ENCODE measurements at places on chromosomes 6 and 20.

DNA sequence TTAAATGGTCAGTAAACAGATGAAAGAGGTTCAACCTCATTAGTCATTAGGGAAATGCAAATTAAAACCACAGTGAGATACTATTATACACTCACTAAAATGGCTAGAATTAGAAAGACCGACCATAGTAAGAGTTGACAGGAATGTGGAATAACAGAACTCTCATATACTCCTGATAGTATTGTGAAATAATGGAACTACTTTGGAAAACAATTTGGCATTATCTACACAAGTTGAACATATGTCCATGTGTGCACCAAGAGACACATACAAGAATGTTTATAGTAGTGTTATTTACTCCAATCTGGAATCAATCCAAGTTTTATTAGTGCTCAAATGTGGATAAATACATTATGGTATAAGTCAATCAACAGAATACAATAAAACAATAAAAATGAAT lies 59.6 kb downstream of the AK9 start:
- DNase-seq = no peak

DNA sequence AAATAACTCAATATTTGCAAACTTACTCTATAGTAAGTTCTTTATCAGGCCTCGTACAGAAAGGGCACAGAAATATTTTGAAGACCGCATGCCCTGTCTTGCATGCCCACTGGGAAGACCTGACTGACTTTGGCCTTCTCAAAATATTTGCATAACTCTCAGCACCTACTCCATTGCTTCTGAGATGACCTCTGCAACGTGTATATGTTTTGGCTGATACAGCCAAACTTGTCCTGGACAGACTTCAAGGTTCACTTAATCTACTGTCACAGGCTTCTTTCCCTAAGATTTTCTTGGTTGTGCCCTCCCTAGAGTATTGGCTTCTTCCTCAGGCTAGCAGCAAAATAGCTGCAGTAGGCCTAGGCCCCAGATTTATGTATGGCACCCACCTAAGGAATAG lies 21.5 kb upstream of the SERINC3 start:
- no peak for DNase-seq

- no peak for DNase-seq
Measured at GRCh38 chr20:52331655-52332054, 140.1 kb upstream of the ZFP64 start.

DNA sequence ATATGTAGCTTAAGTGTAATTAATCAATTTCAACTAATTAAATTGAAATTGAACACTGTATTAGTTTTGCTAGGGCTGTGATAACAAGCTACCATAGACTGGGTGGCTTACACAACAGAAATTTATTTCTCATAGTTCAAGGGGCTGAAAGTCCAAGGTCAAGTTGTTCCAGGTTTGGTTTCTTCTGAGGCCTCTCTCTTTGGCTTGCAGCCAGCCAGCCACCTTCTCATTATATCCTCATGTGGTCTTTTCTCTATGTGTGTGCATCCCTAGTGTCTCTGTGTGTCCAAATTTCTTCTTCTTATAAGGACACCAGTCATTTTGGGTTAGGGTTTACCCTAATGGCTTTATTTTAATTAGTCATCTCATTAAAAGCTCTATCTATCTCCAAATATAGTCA lies 611.7 kb downstream of the UTRN start:
- DNase-seq = no peak

DNA sequence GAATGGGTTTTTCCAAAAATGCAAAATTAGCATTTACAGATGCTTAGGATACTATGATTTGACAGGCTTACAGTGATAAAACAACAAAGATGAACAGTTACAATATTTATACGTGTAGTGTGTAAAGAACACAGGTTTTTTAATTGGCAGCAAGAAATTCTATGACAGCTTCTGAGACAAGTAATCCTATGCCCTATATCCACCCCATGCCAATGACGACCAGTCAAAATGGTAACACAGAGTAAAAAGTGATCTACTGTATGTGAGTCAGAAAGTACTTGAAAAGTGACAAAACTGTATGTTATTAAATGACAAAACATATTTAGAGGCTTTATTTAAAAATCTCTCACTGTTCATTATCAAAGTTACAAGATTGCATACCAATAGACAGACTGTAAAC lies 99.5 kb downstream of the PRDM1 start:
- DNase-seq = no peak

DNA sequence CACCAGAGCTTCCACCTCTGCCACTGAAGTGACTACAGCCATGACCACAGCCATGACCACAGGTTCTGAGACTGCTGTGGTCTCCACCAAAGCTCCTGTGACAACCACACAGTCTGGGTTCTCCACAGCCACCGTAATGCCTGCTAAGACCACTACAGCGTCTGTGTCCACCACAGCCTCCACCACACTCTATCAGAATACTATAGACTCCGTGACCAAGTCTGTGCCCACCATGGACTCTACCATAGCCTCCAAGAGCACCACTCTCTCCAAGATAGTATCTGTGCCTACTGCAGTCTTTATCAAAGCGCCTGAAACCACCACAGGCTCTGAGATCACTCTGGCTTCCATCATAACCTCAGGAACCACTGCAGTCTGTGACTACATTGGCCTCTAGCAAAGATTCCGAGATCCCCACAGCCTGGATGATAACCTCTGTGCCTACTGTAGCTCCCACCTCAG lies 18.3 kb upstream of the MUC21 start:
- no peak for DNase-seq

DNA sequence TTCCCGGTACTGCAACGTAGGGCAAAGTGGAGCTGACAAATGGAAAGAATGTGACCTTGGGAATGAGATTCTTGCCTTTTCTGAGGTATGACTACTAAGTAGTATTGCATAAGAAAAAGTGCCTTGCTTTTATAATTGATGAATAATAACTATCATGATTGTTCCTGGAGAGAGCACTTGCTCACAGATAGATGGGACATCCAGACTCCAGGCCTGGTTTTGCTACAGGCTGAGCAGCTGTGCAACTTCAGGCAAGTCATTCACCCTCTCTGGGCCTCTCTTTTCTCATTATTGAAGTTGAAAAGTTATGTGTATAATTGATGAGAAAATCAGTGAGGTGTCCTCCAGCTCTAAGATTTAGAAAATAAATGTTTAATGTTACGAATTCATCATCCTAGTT lies 53.6 kb upstream of the MBOAT1 start:
- DNase-seq = no peak

- DNase-seq = no peak
Measured at GRCh38 chr6:100719883-100720682, 161.0 kb downstream of the ASCC3 start.

DNA sequence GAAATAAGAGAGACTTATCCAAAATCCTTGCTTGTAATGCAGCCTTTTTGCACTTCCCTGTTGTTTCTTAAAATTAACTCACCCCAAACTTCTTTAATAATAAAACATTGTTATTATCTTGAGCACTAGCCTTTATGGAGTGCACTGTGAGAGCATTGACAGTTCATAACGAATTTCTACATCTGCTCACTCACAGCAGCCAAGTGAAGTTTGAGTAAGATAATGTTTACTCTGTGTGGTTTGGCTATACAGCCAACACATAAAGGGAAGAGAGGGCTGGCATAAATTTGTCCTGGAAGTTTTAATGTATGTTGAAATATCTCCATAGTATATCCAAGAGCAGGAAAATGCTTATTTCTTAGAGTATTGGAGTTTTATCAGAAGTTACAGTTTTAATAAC lies 227.9 kb downstream of the FRK start:
- no peak for DNase-seq

DNA sequence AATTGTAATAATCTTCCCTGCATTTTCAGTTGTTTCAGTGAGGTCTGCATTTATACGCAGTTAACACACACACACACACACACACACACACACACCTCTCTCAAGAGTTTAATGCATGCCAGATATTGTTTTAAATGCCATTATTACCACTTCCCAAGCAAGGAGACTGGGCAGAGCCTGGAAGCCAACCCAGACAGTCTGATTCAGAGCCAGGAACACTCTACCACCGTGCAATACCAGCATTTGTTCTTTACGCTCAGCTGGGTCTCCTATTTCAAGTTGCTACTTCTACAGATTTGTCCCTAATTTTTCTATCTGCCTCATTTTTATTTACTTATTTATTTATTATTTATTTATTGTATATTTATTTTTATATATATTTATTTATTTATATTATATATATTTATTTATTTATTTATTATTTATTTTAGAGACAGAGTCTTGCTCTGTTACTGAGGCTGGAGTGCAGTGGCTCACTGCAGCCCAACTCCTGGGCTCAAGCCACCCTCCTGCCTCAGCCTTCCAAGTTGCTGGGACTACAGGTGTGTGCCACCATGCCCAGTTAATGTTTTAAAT lies 68.4 kb downstream of the PCSK2 start:
- DNase-seq = no peak

GRCh38 chr20:63367446-63368055 lies 6.4 kb upstream of the CHRNA4 start:
- DNase-seq = no peak

- DNase-seq = no peak
Measured at GRCh38 chr20:5481872-5482271, 165.1 kb upstream of the PROKR2 start.

DNA sequence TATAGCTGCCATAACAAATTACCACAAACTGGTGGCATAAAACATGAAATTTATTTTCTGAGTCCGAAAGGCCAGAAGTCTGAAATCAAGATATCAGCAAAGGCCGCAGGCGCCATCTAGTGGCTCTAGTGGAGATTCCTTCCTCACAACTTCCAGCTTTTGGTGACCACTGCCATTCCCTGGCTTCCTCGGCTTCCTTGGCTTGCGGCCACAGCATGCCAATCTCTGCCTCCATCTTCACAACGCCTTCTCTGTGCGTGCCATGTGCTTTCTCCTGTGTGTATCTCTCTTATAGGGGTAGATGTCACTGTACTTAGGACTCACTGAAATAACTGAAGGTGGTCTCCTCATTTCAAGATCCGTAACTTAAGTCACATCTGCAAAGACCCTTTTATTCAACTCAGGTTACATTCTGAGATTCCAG lies 5.4 kb upstream of the PLAGL1 start:
- peak; percentile 64 for DNase-seq

DNA sequence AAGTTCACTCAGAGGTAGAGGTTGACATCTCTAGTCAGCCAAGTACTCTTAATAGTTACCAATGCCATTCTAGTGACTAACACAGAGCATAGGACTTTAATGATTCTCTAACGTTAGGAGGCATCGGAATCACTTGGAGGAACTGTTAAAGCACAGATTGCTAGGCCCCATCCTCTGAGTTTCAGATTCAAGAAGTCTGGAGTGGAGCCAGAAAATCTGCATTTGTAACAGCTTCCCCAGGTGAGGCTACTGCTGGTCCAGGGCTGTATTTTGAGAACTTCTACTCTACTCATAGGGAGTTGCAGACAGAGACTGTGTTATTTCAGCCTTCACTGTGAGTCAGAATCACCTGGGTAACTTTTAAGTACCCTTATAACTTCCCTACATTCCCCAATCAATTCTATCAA lies 5.7 kb downstream of the LMBRD1 start:
- DNase-seq = no peak

GRCh38 chr6:16676978-16677377 lies 84.3 kb downstream of the ATXN1 start:
- no peak for DNase-seq

- no peak for DNase-seq
Measured at GRCh38 chr20:44805979-44806620, 4.2 kb downstream of the RIMS4 start.

DNA sequence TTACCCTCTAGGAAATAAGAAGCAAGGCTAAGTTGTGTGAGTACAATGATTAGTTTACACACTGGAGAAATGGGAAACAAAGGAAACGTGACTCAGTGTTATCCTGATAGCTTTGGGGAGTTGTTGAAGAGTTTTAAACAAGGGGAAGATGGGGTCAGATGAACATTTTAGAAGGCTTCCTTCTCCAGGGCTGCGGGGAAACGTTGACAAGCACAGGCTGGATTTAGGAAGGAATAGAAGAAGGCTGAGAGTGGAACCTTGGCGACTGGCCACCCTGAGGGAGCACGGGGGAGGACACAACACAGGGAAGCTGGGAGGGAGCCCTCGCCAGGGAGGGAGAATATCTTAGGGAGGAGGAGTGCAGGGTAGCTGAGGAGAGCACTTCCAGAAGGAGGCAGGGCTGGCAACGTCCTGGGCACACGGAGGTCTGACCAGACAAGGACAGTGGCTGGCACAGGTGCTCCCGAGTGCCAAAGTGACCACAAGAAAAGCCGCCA lies 134.7 kb downstream of the AIG1 start:
- DNase-seq = no peak

GRCh38 chr20:50629670-50630045 lies 61.7 kb downstream of the RIPOR3 start:
- DNase-seq = no peak

- no peak for DNase-seq
Measured at GRCh38 chr6:6927521-6928361, 180.0 kb upstream of the RREB1 start.

DNA sequence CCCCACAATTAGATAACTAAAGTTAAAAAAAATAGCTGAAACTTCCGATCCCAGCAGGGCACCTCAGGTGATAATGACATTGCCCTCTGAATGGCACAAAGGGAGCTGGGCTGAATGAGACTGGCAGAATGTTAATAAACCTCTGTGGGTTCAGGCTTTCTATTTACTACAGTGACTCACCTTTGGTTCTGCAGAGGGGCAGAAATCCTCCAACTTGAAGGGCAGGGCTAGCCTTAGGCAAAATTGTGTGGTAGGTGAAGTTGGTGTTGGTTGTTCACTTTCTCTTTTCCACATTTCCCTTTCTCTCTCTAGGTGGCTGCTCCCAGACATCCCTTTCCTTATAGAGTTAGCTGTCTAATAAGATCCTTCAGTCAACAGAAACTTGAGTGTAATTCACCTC lies 625.2 kb downstream of the EPM2A start:
- no peak for DNase-seq

DNA sequence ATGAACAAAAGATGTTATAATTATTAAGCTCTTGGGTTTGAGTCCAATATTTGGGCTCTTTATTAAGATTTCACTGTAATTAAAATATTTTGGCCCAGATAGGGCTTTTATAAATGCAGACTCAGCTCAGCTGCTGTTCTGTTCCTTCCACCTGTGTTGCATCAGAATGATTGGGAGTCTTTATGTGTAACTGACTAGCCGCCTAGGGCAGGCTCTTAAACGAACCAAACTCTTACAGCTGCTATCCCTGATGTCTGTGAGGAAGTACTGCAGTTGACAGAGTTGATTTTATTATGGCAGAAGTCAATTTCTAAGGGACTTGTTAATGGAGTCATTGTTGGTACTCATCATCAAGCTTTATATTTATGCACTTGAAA lies 144.7 kb downstream of the MYO6 start:
- no peak for DNase-seq
